Cardiac atrium fibroblast (primary cell): ENCODE measurements at places on chromosomes 1 and 21. TPM values are rescaled to one million over a fixed set of nuclear protein-coding genes. Genes with fewer than 3 reads are reported as not detected.

Gene HYI
- total RNA-seq: 38.2 and 54.9 TPM in 2 replicates

Gene CHIT1
- not detected in 2 replicates for total RNA-seq

Gene PIK3R3
- total RNA-seq: 0.18 and 1.8 TPM in 2 replicates

Gene IGSF9
- total RNA-seq: 0.16 TPM in 1 of 2 replicates, not detected in the other

Gene ALX3
- not detected in 2 replicates for total RNA-seq

Gene TFF2
- not detected in 2 replicates for total RNA-seq

Gene PGLYRP4
- not detected in 2 replicates for total RNA-seq

Gene SERPINC1
- total RNA-seq: 0.16 TPM in 1 of 2 replicates, not detected in the other

Gene PDXK
- total RNA-seq: 78.7 and 87.5 TPM in 2 replicates

Gene UQCRHL
- total RNA-seq: 1.9 and 2.7 TPM in 2 replicates

Gene SPRR2F
- total RNA-seq: not detected in 2 replicates

Gene GPR3
- 0.18 and 0.32 TPM in 2 replicates for total RNA-seq

Gene SYCP1
- not detected in 2 replicates for total RNA-seq

Gene ORC1
- 1.6 and 2.0 TPM in 2 replicates for total RNA-seq

Gene PSRC1
- 13.9 and 18.4 TPM in 2 replicates for total RNA-seq

Gene MRPS14
- 15.3 and 20.1 TPM in 2 replicates for total RNA-seq

Gene RGS13
- total RNA-seq: not detected in 2 replicates

Gene SMYD3
- 13.6 and 14.4 TPM in 2 replicates for total RNA-seq

Gene E2F2
- under 0.01 and 0.81 TPM in 2 replicates for total RNA-seq

Gene MANEAL
- total RNA-seq: 0.54 TPM in 1 of 2 replicates, not detected in the other
